ENCODE measurements at places on chromosomes 12 and 14.

- no peak for DNase-seq
Observed at GRCh38 chr12:127750076-127750840, 516.7 kb upstream of the TMEM132C start.

- DNase-seq: no peak
Observed at GRCh38 chr12:13443498-13443897, 247.0 kb downstream of the EMP1 start.

GRCh38 chr14:100362311-100362927, 39.3 kb downstream of the SLC25A47 start:
- DNase-seq: no peak

DNA sequence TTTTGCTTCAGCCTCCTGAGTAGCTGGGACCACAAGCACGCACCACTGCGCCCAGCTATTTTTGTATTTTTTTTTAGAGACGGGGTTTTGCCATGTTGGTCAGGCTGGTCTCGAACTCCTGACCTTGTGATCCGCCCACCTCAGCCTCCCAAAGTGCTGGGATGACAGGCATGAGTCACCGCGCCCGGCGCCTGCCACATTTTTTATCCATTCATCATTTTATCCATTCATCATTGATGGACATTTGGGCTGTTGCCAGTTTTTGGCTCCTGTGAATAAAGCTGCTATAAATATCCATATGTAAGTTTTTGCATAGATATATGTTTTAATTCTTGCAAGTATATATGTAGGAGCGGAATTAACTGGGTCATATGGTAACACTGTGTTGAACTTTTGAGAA, 79.5 kb downstream of the DAAM1 start:
- DNase-seq: no peak

DNA sequence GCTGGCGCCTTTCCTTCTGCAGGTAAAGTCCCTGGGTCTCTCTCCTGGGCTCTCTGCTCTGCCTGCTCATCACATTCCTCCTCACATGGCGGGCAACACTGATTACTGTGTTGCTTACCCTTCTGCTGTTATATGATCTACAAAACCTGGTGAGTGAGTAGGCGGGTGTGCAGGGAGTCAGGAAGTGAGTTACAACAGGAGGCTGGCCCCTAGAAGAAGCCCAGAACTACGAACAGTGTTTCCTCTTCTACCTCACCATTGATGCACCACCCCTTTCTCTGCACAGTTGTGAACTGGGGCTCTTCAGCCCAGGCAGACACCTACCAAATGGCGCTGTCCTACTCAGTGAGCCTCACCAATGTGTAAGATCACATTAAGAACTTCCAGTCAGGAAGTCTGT, 4.9 kb upstream of the KLHL33 start:
- DNase-seq: no peak

DNA sequence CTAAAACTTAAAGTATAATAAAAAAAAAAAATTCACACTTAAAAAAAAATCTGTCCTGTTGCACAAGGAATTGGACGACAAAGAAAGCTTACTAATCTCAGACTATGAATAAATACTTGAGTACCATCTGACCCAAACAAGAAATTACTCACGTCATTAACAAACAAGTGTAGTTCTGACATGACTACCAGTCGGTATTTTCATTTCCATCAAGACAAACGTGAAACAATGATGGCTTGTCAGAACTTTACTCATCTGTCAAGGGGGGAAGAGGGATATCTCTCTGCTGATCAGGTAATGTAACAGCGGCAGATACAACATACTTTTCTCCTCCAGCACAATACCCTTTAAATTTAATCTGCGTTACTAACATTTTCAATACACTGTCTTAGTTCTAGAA, 78.3 kb downstream of the CDK17 start:
- no peak for DNase-seq
